ENCODE measurements at places on chromosomes 7 and 10. TPM values are rescaled to one million over a fixed set of nuclear protein-coding genes. Genes with fewer than 3 reads are reported as not detected.

DNA sequence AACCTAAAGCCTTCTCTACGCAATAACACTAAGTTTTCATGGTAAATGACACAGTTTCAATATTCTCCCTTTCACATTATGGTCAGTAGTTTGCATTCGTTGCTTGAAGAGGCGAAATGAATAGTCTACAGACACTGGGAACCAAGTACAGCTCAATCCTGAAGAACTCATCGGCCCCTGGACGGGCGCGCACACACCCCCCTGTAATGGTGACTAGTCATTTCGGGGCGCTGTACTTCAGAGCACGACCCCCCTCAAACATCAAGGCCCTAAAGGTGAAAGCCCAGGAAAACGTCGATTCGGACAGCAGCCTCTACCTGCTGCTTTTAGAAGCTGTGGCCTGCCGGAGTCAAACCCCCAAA is 1.0 kb downstream of the NT5C2 start:
- DNase-seq: no peak

- no peak for DNase-seq
These were observed 2.1 kb downstream of the COL13A1 start for GRCh38 chr10:69803809-69804208.

DNA sequence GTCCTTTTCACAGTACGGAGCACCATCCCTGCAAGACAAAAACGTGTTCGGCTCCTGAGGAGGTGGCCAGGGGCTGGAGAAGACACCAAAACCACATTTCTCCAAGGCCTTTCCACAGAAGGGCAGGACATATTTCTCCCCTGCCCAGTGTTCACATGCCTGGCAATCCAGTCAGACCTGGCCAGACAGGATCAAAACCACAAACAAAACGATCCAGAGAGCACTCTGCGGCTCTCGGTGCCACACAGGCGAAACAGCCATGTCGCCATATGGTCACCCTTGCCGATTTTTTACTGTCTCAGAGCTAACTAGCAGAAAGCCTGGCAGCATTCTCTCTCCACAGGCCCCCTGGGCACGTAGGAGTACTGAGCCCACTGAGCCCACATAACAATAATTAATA is 113.0 kb downstream of the ABLIM1 start:
- no peak for DNase-seq

DNA sequence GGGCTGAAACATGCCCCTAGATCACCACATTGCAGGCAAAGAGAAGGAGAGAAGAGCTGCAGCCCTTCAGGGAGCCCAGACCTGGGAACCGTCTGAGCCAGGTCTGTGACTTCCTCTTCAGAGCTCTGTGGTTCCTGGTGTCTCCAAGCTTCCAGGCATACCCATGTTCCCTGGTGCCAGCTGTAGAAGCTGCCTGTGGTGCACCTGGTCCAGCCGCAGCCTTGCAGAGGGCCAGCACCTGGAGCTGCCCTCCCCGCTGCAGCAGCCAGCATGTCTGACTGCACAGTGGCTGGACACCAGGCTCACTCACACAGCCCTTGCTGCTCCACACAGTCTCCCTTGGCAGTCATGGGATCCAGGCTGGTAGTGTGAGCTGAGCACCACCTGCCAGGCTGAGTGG is 33.6 kb downstream of the C7orf25 start:
- no peak for DNase-seq

DNA sequence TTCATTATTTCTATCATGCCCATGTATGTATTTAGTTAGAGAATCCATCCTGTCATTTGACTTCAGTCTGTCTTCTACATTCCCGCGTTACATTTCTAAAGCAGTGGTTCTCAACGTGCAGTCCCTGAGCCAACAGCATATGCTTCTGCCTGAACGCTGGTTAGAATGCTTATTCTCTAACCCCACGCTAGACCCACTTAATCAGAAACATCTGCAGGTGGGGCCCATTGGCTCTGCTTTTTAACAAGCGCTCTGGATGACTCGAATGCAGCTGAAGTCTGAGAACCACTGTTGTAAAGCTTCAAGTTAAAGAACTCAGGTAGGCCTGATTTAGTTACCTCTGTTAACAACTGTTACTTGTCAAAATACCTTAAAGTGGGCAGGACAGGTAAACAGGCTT is 38.2 kb downstream of the NEUROD6 start:
- no peak for DNase-seq

DNA sequence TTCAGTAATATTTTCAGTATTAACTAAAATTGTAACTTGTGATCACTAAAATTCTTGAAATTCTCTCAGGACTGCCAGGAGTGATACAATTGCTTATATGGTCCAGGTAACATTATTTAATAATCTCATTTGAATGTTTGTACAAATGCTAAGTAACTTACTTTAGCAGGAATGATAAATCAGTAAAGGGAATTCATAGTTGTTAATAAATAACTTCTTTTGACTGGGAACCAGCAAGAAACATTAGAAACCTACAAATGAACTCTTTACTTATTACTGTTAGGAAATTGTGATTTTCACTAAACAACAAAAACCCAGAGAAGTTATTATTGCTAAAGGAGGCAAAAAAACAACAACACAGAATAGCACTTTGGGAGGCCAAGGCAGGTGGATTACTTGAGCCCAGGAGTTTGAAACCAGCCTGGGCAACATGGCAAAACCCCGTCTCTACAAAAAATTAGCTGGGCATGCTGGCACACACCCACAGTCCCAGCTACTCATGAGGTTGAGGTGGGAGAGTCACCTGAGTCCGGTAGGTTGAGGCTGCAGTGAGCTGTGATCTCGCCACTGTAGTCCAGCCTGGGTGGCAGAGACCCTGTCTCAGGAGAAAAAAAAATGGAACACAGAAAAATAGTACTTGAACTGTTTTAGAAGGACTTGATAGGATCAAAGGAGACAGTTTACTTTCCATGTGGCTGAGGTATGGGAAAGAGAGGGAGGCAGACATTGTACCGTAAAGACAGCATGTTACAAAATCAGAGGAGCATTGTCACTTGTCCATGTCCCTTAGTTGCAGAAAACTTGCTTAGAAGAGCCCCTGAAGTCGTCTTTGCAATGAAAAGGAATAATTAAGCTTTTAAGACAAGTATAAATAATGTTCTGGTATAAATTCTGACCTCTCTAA is 53.1 kb downstream of the SHOC2 start:
- DNase-seq: no peak

- no peak for DNase-seq
These were observed 42.1 kb downstream of the CYP26A1 start for GRCh38 chr10:93115661-93116383.

DNA sequence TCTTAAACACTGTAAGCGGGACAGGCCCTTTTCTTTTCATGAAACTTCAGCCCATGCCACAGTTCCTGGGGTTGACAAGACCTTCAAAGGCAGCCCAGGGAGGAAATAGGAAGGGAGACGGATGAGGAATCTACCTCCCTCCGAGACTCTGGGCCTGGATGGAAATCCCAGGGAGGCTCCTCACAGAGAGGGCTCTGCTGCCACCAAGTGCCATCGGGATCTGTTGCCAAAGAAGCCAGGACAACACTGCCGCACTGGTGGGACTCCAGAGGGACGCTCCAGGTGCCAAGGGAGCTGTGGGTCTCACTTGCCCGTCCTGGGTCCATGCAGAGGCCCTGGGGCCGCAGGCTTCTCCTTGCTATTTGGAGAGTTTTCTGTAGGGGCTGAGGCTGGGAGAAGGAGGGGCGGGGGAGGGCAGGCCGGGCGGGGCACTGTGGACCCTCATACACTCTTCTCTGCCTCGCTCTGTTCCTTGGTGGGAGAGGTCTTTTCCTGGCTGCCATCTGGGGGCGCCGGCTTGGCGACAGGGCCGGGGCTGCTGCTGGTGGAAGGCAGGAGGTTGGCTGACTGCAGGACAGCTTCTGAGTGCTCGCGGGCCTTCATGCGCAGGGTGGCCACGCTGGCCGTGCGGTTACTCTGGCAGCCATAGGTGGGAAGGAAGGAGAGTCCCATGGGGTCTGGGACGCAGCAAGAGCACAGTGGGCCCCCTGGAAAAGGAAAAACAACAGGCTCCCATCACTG is 30.0 kb downstream of the DRGX start:
- no peak for DNase-seq

The TLX1 gene
- polyA plus RNA-seq: not detected

The PAPOLB gene
- 0.11 TPM for polyA plus RNA-seq

Measured in right renal cortex interstitium (tissue), 3 donors.